ENCODE measurements at places on chromosomes 4 and X.

DNA sequence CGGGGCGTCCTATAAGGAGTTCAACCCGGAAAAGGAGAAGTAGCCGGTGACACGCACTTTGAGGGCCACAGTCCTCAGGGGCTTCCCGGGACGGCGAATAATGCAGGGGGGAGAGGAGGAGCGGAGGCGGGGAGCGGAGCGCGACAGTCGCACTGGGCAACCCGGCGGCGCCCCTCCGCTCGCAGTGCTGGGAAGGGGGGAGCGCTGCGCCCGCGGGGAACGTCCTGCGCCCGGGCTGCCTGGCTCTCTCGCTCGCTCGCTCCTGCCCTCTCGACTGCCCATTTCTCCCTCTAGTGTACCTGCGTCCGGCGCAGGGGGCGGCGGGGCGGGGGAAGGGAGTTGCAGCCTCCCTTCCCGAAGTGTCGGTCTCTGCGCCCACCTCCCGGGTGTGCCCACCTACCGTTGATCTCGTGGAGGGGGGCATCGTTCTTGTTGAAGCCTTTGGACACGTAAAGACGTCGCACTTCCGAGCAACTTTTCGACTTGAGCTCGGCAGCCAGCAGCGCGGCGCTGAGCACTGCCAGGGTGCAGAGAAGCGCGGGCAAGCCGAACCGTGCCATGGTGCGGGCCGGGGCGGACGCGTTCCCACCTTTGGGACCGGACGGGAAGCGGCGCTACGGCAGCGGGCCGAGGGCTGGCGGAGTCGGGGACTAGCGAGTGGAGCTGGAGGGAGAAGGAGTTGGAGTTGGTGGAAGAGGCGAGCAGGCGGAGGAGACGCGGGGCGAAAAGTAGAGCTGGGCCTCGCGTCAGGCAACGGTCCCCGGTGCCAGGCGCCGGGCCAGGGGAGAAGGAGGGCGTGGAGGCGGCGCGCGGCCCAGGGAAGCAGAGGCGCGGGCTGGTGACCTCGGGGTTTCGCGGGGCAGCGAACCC, 648 bp downstream of the GPC4 start:
- no peaks in the 10 kb centered on the region for H3K27me3 ChIP-seq
- peaks cover 41% of the 10 kb centered on the region for H3K36me3 ChIP-seq
- peak overlapping the region; percentile 98 for H3K4me3 ChIP-seq
- no peak for DNase-seq

- H3K4me3 ChIP-seq, result no peak overlapping the region
- no peak overlapping the region for H3K27ac ChIP-seq
- DNase-seq, result no peak
Observed at GRCh38 chr4:31538877-31539276, 818.7 kb downstream of the PCDH7 start.

DNA sequence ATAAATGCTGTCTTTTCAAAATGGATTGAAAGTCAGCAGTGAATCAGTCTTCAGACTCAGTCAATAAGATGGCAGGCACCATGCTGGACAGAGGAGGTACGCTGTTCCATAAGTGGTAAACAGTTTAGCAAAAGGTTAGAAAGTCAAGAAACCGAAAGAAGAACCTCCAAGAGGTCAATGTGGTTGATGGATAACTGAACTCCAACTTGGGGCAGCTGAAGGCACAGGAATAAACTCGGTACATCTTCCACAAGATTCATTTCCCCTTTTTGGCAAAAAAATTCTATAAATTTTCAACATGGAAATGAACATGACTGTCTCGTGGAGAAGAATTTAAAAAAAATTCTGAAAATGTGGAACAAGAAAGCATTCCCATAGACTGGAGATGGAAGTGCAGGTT, 18.4 kb upstream of the SEL1L3 start:
- H3K36me3 ChIP-seq, result no peaks in the 10 kb centered on the region
- no peak for DNase-seq
- no peaks in the 10 kb centered on the region for H3K4me1 ChIP-seq
- no peaks in the 10 kb centered on the region for H3K27me3 ChIP-seq

GRCh38 chr4:8537041-8537461, 43.1 kb upstream of the GPR78 start:
- H3K27ac ChIP-seq, result no peak overlapping the region
- H3K4me3 ChIP-seq, result no peak overlapping the region
- peaks cover 7% of the 10 kb centered on the region for H3K36me3 ChIP-seq

GRCh38 chr4:15173251-15173650, 171.0 kb downstream of the CPEB2 start:
- DNase-seq, result no peak
- no peak overlapping the region for H3K27ac ChIP-seq
- H3K36me3 ChIP-seq, result peaks cover 16% of the 10 kb centered on the region
- H3K4me1 ChIP-seq, result no peaks in the 10 kb centered on the region
- H3K27me3 ChIP-seq, result no peaks in the 10 kb centered on the region

- H3K27ac ChIP-seq, result no peak overlapping the region
- H3K4me3 ChIP-seq, result no peak overlapping the region
- H3K36me3 ChIP-seq, result no peaks in the 10 kb centered on the region
- no peaks in the 10 kb centered on the region for H3K27me3 ChIP-seq
- no peak for DNase-seq
Observed at GRCh38 chr4:73698217-73698616, 42.2 kb upstream of the CXCL8 start.

GRCh38 chr4:15805583-15806517, 27.7 kb downstream of the CD38 start:
- no peak overlapping the region for H3K27ac ChIP-seq
- peak; percentile 46 for DNase-seq
- no peak overlapping the region for H3K4me3 ChIP-seq
- H3K36me3 ChIP-seq, result 0 out of 2 replicates have a peak, but pooled peaks cover 2% of the 10 kb centered on the region
- no peaks in the 10 kb centered on the region for H3K4me1 ChIP-seq
